ENCODE measurements at places on chromosomes 5 and 9.

GRCh38 chr9:2473681-2474080 is 147.9 kb upstream of the VLDLR start:
- no peak for DNase-seq

GRCh38 chr9:133490201-133490681 is 11.3 kb upstream of the SLC2A6 start:
- DNase-seq: no peak

- no peak for DNase-seq
Observed at GRCh38 chr5:132016721-132017250, 5.3 kb upstream of the ACSL6 start.

- no peak for DNase-seq
Observed at GRCh38 chr5:179564526-179564925, 14.2 kb downstream of the RUFY1 start.

GRCh38 chr9:20640331-20641187 is 18.3 kb upstream of the MLLT3 start:
- DNase-seq: no peak
